Hematopoietic multipotent progenitor cell treated with erythropoietin and hydrocortisone succinate and interleukin-3 and kit ligand, for 4 days (in vitro differentiated cells): ENCODE measurements at places on chromosomes 6 and 20.
A peak's percentile ranks its signal among the peaks of the same experiment; 100 is the strongest.

GRCh38 chr6:16153211-16153820 is 24.4 kb downstream of the MYLIP start:
- DNase-seq, result no peak

DNA sequence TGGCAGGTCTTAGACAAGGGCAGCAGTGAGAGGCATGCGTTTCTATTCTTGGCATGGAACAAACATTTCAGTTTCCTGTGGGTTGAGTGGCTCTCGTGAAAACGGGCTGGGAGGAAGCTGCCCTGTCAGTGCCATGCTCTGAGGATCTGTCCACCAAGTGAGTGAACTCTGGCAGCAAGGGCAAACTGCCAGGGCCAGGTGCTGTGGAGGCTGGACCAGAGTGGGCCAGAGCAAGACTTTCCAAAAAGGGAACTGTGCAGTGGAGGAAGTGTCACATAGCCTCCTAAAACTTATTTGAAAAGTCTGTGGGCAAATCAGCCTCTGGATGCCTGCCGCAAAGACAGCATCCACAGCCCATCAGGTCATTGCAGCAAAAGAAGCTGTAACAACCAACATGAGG is 44.2 kb upstream of the TAB2 start:
- DNase-seq, result peak; percentile 70

DNA sequence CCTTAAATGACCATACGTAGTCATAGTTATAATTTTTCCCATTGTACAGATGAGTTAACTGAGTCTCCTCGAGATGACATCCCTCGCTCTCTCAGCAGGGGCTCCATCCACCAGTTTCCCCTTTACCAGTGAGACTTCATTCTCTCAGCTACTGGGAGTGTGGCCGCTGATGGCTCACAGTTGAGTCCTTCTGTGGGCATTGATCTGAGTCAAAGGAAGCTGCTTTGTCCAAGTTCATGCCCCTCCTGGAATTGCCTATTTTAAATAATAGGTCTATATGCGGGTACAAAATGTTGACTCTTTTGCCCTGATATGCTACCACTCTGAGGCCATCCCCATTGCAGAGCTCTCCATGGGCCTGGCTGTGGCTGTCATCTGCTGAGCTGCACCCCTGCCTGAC is 14.8 kb upstream of the CST1 start:
- DNase-seq, result no peak

DNA sequence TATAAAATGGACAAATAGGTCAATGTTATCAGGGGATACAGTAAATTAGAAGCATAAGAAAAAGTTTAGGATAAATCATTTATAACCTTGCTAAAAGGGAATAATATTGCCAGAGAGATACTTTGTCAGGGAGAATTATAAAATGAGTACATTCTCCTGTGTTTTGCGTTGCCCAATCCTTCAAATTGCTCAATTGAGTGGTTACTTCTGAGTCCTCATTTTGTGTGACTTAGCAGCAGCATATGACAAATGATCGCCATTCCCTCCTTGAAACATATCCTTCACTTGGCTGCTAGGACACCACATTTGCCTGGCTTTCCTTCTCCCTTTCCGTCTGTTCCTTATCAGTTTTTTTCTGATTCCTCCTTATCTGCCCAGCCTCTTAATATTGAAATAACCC is 106.7 kb upstream of the FLRT3 start:
- no peak for DNase-seq

- DNase-seq, result no peak
Observed at GRCh38 chr6:35722121-35722761, 14.6 kb upstream of the ARMC12 start.

GRCh38 chr6:64250126-64250525 is 614.5 kb downstream of the PHF3 start:
- no peak for DNase-seq

DNA sequence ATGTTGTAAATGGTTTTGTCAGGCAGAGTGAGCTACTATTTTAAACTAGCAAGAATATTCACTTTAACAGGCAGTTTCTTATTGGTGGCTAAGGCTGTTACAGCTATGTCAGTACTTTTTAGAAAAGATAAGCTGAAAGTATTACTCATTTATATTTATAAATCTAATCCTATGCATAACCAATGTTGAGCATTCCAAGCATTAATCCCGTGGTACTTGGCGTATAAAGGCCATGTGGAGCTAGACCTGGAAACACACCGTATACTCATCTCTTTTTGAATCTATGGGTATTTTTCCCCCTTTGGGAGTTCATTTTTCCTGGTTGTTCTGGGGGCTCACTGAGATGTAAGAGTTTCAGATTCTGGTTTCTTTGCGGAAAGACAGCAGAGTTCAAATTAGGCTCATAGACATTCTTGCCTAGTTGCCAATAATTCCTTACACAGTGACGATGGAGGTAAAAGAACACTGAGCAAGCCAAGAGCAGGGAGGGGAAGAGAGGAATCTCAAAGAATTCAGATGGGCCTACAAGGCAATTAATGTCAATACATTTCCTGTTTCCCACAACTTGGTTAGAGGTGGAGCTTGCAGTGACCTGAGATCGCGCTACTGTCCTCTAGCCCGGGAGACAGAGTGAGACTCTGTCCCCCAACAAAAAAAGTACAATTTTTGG is 211.5 kb downstream of the SOX4 start:
- no peak for DNase-seq

DNA sequence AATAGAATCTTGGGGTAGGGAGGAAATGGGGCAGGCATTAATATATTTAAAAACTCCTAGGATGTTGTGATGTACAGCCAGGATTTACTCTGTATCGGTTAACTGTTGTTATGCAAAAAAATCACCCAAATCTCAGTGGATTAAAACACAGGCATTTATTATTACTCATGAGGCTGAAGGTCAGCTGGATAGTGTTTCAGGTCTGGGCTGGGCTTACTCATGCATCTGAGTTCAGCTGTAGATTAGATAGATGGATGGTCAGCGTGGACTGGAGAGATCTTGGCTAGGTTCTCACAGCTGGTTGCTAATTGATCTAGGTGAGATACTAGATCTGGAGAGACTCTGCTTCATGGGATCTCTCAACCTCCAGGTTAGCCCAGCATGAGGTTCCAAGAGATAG is 131.4 kb downstream of the BTBD3 start:
- DNase-seq, result no peak

DNA sequence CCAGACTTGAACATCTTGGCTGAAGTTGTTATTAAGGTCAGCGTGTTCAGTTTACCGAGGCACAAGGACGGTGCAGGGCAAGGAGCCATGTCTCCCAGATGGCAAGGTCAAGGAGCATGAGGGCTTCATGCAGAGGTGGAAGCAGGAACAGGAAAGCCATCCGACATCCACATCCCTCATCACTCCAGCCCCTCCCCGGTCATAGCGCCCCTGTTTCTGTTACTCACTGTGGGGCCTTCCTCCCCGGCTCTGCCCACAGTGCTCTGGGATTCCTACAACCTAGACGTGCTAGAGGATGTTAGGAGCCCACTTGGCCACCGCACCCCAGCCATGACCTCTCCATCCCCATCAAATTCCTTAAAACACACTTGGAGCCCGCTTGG is 146.7 kb downstream of the TTLL2 start:
- DNase-seq, result no peak

DNA sequence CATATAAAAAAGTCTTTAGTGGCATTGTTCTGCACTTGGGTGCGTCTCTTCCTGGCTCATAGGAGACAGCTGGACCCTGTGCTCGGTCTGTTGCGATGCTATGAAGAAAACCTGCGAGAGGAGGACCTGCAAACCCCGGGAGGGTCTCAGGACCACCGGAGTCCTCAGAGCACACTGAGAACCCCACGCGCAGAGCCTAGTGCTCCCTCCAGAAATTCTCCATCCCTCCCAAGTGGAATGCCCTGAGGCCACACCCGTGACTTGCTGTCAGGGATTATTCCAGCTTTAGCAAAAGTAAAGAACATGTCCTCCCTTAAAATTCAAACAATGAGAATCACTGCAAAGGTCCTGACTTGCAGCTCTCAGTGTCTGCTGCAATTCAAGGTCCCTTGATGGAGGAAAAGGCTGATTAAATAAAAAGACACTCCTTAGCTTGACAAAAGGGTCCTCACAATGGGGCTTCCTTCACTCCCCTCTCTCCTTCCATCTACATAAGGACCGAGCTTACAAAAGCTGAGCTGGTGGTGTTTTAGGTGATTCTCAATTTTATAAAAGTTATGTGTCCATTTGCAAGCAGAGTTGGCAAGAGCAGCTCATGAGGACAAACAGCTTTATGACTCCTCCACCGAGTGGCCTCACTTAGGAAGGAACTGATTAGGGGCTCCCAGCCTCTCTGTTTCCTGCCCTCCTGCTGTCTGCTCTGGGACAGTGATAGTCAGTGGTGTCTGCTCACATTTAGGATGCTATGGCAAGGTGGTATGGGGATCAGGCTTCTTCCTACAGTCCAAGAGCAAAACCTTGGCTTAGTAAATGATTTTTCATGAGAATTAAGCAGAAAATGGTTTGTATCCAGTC is 97.0 kb downstream of the RAMACL start:
- DNase-seq, result no peak

GRCh38 chr6:106886922-106887797 is 87.4 kb downstream of the CD24 start:
- no peak for DNase-seq

- no peak for DNase-seq
Observed at GRCh38 chr20:3680701-3681351, 984 bp downstream of the ADAM33 start.

GRCh38 chr6:105994591-105995390 is 91.3 kb upstream of the PRDM1 start:
- peak; percentile 71 for DNase-seq

- DNase-seq, result no peak
Observed at GRCh38 chr6:142827991-142828390, 117.0 kb downstream of the HIVEP2 start.
